HS-5 (cell line): ENCODE measurements at places on chromosomes 13 and 19.

DNA sequence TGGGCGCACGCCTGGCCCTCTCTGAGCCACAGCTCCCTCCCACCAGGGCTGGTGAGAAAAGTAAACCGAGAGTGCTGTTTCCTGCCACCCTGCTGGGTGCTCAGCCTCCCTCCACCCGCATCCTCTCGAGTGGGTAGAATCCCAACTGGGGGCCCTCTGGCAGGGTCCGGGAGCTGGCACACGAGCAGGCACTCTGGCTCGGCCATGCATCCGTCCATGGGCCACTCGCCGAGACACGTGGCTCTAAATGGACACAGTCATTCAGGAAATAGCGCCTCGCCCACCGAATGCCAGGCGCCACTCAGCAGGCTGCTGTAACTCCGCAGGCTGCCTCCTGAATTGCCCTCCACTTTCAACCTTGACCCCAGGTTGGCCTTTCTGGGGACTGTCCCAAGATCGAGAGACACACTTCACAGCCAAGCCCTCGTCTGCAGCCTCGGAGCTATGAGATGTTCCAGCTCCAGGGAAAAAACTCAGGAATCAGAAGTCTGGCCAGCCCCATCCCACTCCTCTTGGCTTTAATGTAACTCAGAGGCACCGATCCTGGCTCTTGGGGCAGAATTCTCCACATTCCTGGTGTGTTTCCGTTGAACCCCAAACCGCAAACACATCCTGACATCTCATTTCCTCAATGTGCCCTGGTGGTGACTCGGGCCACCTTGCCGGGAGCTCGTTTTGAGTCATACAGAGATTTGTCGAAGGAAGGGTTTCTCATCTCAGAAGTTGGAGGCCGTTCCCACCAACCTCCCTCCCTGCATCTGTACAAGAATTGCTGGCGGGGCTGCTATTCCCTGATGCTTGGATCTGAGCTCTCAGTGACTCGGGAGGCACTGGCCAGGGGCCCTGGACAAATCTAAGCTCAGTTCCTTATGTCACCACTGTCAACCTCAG lies 14.1 kb downstream of the KLF2 start:
- DNase-seq, result peak; percentile 85

GRCh38 chr19:5022066-5022860 lies 53.4 kb downstream of the KDM4B start:
- no peak for DNase-seq

- DNase-seq, result no peak
These were observed 7.5 kb downstream of the ARL11 start for GRCh38 chr13:49635599-49636433.

- DNase-seq, result no peak
These were observed 639 bp downstream of the LENG1 start for GRCh38 chr19:54158812-54159351.

DNA sequence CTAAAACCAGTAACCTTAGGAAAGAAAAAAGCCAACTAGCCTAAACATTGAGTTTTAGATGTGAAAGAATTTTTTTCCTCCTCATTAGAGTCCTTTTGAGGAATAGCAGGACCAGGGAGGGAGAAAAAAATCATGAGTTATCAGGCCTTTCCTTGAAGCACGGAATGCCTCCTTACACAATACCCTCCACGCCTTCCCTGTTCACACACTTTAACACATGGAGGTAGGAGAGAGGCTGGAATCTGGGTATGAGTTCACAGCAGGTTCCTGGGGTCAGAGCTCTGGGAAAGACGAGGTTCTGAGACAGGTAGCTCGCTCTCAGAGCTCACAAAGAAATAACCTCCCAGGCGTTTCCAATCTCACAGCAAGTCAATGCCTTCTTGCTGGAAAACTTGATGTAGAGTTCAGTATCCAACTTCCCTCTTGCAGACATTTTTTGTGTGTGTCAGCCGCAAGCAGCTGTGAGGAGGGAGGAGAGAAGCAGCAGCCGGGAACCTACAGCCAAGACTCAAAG lies 716 bp downstream of the ZNF573 start:
- DNase-seq, result no peak

GRCh38 chr13:95485518-95486144 lies 66.9 kb upstream of the CLDN10 start:
- DNase-seq, result no peak

GRCh38 chr13:79341202-79341601 lies 64.9 kb downstream of the RBM26 start:
- DNase-seq, result no peak

- no peak for DNase-seq
These were observed 11.4 kb downstream of the ZNF708 start for GRCh38 chr19:21317821-21318220.

DNA sequence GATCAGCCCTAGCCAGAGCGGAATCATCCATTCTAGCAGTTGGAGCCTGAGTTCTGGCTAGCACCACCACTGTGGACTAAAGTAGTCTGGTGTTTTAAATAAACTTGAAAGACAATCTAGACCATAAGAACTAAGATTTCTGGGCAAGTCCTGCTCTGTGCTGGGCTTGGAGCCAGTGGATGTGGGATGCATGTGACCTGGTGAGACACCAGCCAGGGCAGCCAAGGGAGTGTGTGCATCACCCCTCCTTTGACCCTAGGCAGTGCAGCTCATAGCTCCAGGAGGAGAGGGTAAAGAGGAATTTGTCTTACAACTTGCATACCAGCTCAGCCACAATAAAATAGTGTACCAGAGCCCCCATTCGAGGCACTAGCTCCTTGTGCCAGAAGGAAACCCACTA lies 21.0 kb downstream of the ITGBL1 start:
- DNase-seq, result no peak

DNA sequence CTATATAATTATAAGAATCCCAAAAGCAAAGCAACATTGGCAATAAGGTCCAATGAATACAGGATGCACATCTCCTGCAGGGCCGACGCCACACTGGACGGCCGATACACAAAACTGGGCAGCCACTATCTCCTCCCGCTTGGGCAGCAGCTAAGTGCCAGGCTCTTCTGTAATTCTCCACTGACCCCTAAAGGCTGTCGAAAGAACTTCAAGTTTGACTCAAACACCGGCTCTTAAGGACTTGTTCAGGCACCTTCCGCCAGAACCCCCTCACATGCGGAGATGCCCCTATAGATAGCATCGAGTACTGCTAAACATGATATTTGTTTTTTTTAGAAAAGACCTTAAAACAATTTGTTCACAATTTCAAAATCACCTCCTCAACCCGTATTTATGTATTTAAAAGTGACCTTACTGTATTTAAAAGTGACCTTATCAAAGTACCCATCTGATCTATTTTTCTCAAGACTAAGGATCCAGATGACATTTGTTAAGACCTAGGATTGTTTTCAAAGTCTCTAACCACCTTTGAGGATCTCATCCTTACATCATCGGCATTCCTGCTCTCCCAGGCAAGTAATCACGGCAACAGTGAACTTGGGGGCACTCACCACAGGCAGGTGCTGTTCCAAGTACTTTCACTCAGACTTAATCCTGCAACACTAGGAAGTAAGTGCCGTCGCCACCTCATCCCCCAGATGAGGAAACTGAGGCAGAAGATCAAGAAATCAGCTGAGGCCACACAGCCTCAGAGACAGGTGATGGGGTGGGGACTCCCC lies 77.8 kb downstream of the TUBGCP3 start:
- DNase-seq, result no peak

- DNase-seq, result no peak
These were observed 9.6 kb upstream of the SBNO2 start for GRCh38 chr19:1183543-1184172.

GRCh38 chr19:55654323-55654867 lies 440 bp upstream of the U2AF2 start:
- DNase-seq, result peak; percentile 99
